Cardiac muscle cell (in vitro differentiated cells and primary cell): ENCODE measurements at places on chromosomes 12 and 14. TPM values are rescaled to one million over a fixed set of nuclear protein-coding genes. Genes with fewer than 3 reads are reported as not detected.
A peak's percentile ranks its signal among the peaks of the same experiment; 100 is the strongest.

Gene SLC6A15
- 0.49 and 1.0 TPM in 2 replicates for total RNA-seq

Gene MSI1
- total RNA-seq, result 22.5 and 28.8 TPM in 2 replicates

Gene NTF3
- total RNA-seq, result 2.6 and 4.7 TPM in 2 replicates

Gene TPPP2
- 0.92 TPM in 1 of 2 replicates, not detected in the other for total RNA-seq

- no peaks in the 10 kb centered on the region for H3K27me3 ChIP-seq
- peaks cover 53% of the 10 kb centered on the region for H3K36me3 ChIP-seq
- no peaks in the 10 kb centered on the region for H3K4me1 ChIP-seq
- H3K27ac ChIP-seq, result no peak overlapping the region
- peak; percentile 76 for DNase-seq
Measured at GRCh38 chr12:108565976-108566375, 3.6 kb downstream of the ISCU start.

GRCh38 chr12:4828176-4828575, 81.5 kb upstream of the KCNA1 start:
- H3K4me3 ChIP-seq, result no peak overlapping the region
- peaks cover 10% of the 10 kb centered on the region for H3K27me3 ChIP-seq

DNA sequence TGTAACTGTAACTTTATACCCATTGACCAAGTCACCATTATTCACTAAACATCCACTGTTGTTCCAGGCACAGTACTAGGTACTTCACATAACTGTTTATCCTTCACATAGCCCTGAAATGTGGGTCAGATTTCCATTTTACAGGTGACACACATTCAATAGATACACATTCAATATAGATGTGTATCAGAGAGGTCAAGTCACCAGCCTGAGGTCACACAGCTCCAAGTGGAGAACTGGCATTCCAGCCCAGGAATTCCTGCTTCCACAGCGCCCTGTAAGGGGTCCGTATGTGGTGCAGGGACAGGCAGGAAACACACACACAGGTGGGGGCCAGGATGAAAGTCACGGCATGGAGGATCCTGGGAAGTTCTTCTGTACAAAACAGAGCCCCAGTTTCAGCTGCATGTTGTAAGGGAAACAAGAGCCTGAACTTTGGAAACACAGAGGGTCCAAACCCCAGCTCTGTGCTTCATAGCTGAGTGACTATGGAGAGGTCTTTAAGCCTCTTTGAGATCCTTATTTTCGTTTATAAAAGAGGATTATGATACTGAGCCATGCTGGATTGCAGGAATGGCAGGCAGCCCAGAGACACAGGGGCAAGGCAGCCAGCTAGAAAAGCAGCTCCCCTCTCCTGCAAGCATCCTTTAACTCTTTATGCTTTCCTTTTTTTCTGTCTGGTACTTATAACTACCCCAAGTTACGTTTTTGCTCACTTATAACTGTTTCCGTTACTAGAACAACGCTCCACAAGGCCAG, 50.3 kb upstream of the DICER1 start:
- H3K36me3 ChIP-seq, result no peaks in the 10 kb centered on the region
- H3K27me3 ChIP-seq, result peaks cover 45% of the 10 kb centered on the region
- no peak for DNase-seq
- no peak overlapping the region for H3K4me3 ChIP-seq
- no peak overlapping the region for H3K27ac ChIP-seq
- no peaks in the 10 kb centered on the region for H3K4me1 ChIP-seq

DNA sequence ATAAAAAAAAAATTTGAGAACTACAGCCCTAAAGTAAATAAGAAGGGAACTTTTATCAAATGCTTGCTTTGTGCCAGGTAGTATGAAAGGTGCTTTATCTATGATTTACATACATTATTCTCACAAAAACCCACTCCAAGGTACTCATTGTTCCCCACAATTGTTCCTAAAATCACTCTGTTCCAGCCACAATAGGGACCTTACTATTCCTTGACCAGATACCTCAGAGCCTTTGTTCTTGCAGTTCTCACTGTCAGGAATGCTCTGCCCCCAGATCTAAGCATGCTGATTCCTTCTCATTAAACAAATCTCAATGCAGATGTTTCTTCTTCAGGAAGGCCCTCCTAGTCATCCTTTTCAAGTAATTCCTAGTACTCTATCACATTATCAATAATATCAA, 60.2 kb downstream of the PPP1R12A start:
- no peaks in the 10 kb centered on the region for H3K27me3 ChIP-seq
- H3K4me3 ChIP-seq, result no peak overlapping the region
- no peak overlapping the region for H3K27ac ChIP-seq
- no peaks in the 10 kb centered on the region for H3K4me1 ChIP-seq

GRCh38 chr14:101118746-101119591, 215.4 kb upstream of the RTL1 start:
- DNase-seq, result no peak
- H3K36me3 ChIP-seq, result no peaks in the 10 kb centered on the region
- no peaks in the 10 kb centered on the region for H3K4me1 ChIP-seq
- no peak overlapping the region for H3K27ac ChIP-seq
- no peak overlapping the region for H3K4me3 ChIP-seq
- H3K27me3 ChIP-seq, result no peaks in the 10 kb centered on the region

- no peak overlapping the region for H3K4me3 ChIP-seq
- no peaks in the 10 kb centered on the region for H3K36me3 ChIP-seq
- peaks cover 3% of the 10 kb centered on the region for H3K27me3 ChIP-seq
Measured at GRCh38 chr12:67155863-67156262, 113.3 kb upstream of the CAND1 start.

DNA sequence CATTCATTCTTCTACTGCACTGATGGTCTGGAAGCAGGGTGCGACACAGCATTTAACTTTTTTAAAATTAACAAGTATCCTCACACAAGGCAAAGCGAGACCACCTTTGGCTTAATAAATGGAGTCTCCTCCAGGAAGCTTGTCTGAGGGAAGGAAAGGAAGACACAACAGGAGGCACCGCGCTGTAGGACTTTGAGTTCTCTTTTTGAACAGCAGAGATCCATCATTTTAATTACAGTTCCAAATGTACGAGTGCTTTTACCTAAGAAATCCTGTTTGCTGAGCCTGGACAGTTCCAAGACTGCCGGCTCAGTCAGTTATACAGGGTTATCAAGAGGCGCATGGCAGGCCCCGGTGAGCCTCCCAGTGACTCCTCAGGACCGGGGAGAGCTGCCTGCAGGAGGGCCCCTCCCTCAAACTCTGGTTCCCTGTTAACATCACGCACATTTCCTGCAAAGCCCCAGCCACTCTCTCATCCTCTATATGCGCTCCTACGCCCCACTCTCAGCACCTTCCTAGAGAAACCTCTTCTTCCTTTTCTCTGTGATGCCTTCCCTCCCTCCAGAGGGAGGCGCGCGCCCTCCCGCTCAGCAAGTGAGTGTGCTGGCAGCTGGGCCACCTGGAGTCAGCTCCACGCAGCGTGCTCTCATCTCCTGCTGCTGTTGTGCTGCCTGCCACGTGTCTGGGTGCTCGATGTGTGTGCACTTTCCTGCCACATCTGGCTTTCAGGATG, 46.1 kb downstream of the STX2 start:
- no peak overlapping the region for H3K4me3 ChIP-seq
- no peaks in the 10 kb centered on the region for H3K4me1 ChIP-seq

GRCh38 chr14:64689289-64689688, 14.9 kb upstream of the PLEKHG3 start:
- H3K36me3 ChIP-seq, result no peaks in the 10 kb centered on the region
- H3K27me3 ChIP-seq, result no peaks in the 10 kb centered on the region
- DNase-seq, result no peak
- H3K4me1 ChIP-seq, result no peaks in the 10 kb centered on the region
- no peak overlapping the region for H3K4me3 ChIP-seq
- H3K27ac ChIP-seq, result no peak overlapping the region

- H3K27ac ChIP-seq, result no peak overlapping the region
- no peaks in the 10 kb centered on the region for H3K27me3 ChIP-seq
- peaks cover 16% of the 10 kb centered on the region for H3K36me3 ChIP-seq
- no peak overlapping the region for H3K4me3 ChIP-seq
- no peak for DNase-seq
Measured at GRCh38 chr12:57808351-57808750, 10.2 kb downstream of the AVIL start.
